ENCODE measurements at places on chromosomes 1 and 21.
A peak's percentile ranks its signal among the peaks of the same experiment; 100 is the strongest.

DNA sequence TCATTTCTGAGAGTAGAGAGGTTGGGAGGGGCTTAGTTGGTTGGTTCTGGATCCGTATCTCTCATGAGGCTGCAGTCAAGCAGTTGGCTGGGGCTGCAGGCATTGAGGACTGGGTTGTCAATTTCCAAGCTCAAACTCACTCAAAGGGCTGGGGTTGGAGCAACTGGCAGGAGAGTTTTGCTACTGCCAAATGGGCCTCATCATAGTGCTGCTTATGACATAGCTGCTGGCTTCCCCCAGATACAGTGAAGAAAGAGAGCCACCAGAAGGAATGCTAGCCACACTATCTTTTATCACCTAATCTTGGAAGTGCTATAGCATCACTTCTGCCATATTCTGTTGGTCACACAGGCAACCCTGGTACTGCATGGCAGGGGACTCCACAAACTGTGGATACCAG lies 363.5 kb upstream of the USP24 start:
- no peak for DNase-seq

DNA sequence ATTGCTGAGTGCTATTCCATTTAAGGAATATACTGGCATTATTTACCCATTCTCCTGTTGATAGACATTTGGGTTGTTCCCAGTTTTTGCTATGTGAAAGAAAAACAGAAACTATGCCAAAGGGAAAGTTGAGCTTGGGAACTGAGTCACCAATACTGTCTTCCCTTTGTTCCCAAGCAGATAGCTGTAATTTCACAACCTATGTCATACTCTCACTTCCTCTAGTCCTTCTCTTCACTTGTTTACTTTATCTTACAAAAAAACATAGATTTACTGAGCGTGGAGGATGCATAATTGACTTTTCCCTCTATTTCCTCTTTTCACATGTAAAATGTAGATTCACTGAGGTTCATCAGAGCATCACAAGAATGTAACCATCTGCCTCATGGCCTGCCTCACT lies 32.4 kb upstream of the PGBD5 start:
- DNase-seq: no peak

GRCh38 chr1:241834733-241835377 lies 13.1 kb upstream of the EXO1 start:
- peak; percentile 59 for DNase-seq

DNA sequence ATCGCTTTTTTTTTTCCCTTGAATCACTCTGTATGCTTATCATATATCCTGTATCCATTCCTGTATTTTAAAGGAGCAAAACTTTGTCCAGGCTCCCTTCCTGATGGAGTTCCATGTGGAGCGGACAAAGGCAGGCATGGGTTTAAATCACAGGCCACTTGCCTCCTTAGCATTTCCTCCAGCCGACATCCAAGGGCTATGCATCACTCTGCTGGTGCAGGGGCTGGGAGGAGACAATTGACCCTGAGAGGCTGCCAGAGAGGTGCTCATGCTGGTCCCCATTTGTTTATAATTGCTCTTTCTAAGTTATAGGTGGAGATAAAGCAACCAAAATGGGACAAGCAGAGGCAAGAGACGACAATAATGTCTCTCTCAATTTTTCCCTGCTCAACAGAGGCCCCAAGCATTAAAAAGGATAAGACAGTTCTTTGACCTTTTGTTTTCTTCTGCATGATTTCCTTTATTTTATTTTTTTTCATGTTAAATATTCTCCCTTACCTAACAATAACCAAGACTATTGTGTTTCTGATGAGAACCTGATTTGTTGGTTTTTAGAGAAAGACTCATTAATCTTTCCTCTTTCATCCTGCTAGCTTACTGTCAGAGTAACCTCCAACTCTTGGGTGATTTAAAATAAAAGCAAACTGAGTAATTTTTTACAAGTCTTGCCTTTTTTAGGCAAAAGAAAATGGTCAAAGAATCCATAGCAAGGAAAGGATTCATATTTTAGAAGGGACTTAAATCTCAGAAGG lies 353.7 kb downstream of the ADGRL2 start:
- no peak for DNase-seq

- DNase-seq: no peak
Measured at GRCh38 chr1:204728045-204728444, 42.5 kb upstream of the LRRN2 start.

DNA sequence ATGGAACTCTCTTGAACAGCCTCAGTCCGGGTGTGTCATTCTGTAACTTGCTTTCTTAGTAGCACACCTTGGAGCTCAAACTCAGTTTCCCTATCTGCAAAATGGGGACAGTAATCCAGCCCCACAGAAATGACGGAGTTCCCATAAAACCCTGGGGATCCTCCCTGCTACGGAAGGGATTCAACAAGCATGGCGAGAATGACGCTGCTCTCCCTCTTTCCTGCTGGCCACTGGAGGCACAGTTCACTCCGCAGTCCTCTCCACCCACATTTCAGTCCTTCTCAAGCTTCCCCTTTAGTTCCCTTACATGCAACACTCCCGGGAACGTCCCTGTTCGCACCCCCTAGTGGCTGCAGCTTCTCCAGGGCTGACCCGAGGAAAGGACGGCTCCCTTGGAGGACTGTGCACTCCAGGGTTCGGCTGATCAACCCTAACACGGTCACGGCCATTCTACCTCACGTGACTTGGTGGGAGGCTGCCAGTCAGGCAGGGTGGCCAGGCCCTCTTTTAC lies 20.6 kb downstream of the RUNX3 start:
- no peak for DNase-seq

- no peak for DNase-seq
Measured at GRCh38 chr1:202807451-202807925, 733 bp downstream of the KDM5B start.

- no peak for DNase-seq
Measured at GRCh38 chr1:7993593-7994479, 32.3 kb downstream of the ERRFI1 start.

GRCh38 chr1:109369167-109369746 lies 28.5 kb downstream of the SORT1 start:
- no peak for DNase-seq

DNA sequence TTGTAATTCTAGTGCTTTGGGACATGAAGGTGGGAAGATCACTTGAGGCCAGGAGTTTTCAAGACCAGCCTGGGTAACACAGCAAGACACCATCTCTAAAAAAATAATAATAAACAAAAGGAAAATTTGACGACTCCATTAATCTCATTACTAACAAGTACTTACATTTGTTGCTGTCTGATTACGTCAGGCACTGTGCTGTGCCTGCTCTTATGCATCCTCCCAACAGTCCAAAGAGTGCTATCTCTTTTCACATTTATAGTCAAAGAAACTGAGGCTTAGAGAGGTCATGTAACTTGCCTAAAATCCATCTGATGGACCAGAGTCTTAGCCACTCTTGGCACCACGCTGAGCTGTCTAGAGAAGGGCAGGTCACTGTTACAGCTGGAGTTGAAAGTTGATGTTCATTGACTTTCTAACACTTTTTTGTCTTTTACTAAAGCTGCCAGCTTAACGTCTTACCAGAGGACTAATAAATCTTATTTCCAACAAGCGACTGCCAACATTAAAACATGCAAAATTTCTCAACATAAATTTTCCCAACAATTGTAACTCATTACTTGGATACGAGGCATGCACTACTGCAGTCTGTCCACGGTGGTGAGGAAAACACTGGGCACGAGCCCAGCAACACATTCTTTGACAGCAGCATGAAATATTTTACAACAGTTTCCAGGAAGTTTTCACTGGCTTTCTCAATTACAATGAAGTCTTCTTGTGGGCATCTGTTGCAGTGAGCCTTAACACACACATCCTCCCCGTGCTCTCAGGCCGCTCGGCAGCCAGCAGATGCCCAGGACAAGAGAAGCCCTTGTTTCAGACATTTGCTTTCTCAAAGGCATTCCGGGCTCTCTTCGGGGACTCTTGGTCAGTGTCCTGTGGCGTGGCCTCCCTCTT lies 262.9 kb upstream of the PROX1 start:
- DNase-seq: no peak

All from amniotic stem cell (primary cell).